ENCODE measurements at places on chromosomes 2 and 18.

DNA sequence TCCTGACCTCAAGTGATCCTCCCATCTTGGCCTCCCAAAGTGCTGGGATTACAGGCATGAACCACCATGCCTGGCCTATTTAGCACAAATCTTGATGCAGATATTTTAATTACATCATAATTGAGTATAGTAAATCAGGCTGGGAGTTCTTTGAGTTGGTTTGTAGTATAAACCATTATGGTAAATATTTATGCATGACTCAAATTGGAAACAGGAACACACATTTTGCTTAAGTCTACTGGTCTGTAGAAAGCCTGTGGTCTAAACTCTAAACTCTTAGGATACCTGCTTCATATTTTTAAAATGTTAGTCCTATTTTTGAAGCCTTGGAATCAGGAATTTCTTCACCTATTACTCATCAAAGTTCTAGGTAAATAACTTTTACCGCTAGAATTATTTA, 16.8 kb downstream of the ASXL3 start:
- DNase-seq, result no peak

GRCh38 chr2:226845386-226846116, 9.7 kb downstream of the RHBDD1 start:
- no peak for DNase-seq

DNA sequence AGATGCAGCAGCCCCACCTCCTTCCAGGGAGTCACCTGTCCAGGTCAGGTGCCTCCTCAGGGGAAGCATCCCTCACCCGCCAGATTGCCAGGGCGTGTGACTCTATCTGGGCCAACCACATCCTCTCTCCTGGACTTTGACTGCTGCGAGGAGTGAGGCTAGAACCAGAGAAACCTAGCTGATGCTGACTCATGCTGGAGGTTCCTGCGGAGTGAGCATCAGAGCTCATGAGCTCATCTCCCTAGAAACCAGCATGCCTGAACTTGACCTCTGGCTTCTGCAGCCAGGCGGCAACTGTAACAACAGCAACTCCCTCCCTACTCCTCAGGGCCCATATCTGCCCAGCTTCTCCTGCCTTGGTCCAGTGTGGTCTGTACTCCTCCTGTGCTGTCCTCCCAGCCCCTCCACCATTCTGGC, 28.3 kb upstream of the NT5DC4 start:
- DNase-seq, result no peak

DNA sequence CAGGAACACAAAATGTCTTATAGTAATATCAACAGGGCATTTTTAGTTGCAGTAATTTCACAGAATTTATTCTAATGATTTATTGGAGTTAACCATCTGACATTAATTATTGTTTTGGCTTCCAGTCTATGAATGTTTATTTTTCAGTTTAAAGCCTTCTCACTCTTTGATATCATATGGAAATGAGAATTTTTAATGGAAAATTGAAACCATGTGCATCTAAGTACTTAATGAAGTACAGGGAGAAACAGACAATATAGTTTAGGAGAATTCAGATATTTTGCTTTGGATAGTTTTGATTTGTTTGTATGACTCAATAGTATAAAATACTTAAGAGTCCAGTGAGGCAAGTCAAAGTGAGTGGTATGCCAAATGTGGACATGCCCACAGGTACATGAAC, 126.1 kb downstream of the OLA1 start:
- DNase-seq, result no peak

- DNase-seq, result no peak
These were observed 22.2 kb upstream of the POMC start for GRCh38 chr2:25190536-25190935.

GRCh38 chr2:40249577-40249976, 202.3 kb downstream of the SLC8A1 start:
- no peak for DNase-seq

GRCh38 chr2:143486976-143487375, 357.8 kb downstream of the ARHGAP15 start:
- DNase-seq, result no peak

DNA sequence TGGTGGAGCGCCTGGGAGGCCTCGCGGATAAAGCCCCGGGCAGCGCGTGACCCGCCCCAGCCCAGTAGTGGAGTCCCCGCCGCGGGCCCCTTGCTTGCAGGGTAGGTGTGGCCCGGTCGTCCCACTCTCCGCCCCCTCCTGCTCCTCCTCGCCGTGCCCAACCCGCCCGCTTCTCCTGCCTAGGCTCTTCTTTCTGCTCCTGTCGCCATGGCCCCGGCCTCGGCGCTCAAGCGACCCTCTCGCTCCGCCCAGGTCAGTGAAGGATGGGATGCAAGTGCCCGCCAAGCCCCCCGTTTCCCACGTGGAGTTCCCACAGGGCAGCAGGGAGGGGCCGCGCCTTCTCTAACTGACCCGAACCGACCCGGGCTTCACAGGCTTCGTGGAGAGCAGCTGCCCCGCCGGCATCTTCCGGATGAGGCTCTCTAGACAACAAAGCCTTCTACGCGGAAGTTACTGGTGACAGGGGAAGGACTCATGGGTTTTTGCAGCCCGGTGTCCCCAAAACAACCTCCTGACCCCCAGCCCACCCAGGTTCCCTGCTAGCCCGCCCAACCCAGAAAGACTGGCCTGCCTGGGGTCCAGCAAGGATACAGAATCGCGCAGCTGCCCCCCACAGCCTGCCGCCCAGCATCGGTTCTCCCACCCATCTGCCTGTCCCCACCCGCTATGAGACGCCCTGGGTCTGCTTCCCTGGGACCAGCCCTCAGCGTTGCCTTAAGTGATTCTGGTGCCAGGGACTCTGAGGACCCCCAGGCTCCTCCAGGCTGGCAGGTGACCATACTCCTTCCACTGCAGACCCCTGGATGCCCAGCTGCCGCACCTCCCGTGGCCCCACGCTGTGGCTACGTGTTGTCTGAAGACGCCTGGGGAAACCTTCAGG, 32.8 kb downstream of the TTC32 start:
- DNase-seq, result peak; percentile 66

DNA sequence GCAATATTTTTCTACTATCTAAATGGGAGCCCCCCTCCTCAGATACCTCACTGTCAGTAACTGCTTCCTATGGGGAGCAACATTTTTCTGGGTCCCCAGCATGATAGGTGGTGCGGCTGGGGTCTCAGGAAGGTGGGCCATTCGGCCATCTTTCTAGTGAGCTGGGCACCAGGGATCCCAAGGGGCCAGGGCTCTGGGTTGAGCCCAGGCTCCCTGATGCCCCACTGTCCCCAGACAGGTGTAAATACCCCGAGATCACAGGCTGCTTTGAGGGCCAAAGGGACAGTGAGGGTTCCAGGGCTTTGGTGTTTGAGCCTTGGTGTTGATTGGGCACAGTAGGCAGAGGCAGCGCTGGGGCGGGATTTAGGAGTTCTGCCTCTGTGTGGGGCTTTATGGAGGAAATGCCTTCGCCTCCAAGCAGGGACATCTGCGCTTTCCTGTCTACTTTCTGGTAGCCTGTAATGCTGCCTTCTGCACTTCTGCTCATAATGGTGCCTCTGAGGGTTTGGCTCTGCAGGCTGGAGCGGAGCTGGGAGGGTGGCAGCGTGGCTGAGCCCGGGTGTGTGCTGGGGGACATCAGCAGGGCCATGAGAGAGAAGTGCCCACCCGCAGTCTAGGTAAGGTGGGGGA, 5.3 kb downstream of the ITM2C start:
- no peak for DNase-seq

- no peak for DNase-seq
These were observed 39.2 kb downstream of the ARHGEF4 start for GRCh38 chr2:130875935-130876334.

- DNase-seq, result peak; percentile 44
These were observed 5.5 kb upstream of the SFT2D3 start for GRCh38 chr2:127695491-127696472.

DNA sequence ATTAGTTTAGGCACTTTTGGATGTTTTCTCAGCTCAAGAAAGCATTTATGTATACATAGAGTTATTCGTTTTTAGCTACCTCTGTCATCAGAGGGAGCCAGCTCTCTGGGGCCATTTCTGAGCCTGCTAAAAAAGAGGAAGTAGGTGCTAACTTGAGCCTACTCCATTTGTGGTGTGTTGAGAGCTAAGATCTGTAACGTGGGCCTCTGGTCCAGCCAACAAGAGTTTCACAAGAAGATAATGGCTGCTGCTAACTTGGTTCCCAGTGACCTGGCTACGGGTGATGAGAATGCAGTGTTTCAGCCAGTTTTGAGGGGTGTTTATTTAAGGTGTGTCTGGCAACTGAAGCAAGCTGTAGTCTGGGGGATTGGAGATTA, 182.5 kb downstream of the PRKCE start:
- no peak for DNase-seq

GRCh38 chr2:123514613-123515207, 510.4 kb upstream of the CNTNAP5 start:
- no peak for DNase-seq

DNA sequence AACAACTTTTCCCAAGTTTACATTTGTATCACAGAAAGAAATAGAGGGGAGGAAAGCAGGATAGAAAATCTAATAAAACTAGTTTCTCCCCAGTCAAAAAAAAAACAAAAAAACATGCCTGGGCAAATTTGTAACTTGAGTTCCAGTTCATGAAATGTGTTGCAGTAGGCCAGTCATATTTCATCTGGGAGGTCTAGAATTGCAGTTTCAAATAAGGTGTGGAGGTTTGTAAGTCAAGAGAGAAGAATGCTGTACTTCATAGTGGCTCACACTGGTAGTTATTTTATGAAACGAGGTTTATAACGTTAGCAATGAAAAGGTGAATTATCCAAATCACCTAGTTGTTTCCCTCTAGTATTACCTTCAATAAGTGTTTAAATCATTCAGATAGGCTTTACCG, 1313.9 kb upstream of the SLC39A10 start:
- no peak for DNase-seq

- no peak for DNase-seq
These were observed 139.2 kb downstream of the CCDC102B start for GRCh38 chr18:68937029-68937599.

Data from naive thymus-derived CD8-positive, alpha-beta T cell (primary cell).